Activated naive CD4-positive, alpha-beta T cell treated with Interleukin-2 at 50 U/mL for 16 hours (primary cell): ENCODE measurements at places on chromosomes 6 and 20.

GRCh38 chr20:41140226-41141133 is 3.1 kb downstream of the PLCG1 start:
- peak; percentile 32 for DNase-seq

DNA sequence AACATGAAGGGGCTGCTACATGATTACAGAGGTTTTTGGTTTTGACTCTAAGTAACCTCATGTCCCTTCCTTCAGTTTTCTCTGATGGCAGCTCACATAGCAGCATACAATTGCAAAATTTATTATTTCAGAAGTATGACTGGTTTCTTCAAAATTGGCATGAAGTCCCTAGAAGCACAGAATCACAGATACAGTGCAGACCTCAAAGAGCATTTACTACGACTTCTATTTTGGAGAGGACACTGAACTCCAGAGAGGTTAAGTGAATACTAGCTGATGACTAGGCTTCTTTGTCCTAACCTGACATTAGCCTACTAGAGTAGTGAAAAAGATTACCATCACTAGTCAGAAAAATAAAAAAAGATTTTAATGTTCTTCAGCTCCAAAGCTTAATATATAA is 664.3 kb downstream of the RFPL4B start:
- no peak for DNase-seq

DNA sequence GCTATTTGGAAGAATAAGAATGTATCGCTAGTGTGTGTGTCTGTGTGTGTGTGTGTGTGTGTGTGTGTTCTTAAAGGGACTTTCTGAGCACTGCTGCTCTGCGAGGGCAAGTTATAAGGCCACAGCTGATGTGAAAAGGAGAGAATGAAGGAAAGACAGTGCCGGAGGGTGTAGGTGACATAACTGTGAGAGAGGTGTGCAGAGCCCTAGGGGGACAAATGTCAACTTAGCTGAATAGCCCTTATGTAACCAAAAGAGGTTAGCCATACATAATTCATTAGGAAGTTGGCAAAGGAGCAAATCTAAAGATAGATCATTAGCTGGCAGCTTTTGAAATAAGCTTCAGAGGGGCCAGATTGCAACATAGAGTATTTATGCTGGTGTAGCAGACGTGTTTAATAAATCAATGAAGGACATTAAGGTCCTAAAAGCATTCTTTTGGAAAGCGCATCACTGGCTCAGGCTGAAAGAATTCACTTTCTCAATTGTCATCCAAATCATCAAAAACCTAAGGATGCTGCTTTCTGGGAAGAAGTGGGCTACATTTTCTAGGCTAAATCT is 81.0 kb downstream of the NDUFAF5 start:
- DNase-seq: no peak

GRCh38 chr20:44692932-44693480 is 22.2 kb upstream of the CCN5 start:
- DNase-seq: no peak

DNA sequence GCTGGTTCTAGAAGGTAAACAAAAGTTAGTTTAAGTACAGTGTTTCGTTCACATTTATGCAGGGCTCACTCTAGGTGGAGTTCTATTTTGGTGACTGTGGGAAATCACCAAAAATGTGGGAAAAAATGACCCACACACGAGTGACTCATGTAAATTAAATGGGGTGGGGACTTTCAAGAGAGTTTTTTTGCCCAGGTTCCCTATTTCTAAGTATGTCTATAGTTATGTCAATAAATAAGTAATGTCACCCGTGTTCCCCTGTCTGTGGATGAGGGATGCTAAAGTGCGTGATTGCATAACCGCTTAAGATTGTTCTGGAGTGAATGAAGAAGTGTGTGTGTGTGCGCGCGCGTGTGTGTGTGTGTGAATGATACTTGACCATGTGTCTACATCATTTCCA is 69.1 kb downstream of the MYB start:
- no peak for DNase-seq

GRCh38 chr6:136333824-136334464 is 44.3 kb upstream of the BCLAF1 start:
- no peak for DNase-seq

- no peak for DNase-seq
These were observed 166.4 kb downstream of the ADAT2 start for GRCh38 chr6:143283887-143284645.

DNA sequence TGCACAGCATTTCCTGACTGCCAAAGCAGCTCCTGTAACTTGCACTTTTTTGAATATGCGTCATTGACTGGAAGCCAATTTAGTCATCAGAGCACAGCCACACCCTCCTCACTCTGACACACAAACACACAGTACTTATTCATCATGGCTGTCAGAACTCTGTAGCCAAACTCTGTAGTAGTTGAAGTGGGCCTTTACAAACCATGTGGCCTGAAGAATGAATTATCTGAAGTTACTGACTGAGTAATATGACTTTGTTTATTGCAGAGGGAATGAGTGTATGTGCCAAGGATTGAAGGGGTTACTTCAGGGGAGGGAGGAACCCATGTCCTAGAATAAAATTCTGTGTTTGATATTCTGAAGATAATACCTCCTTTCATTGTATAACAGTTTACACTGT is 102.7 kb downstream of the FIG4 start:
- DNase-seq: no peak

GRCh38 chr6:150765067-150765764 is 100.3 kb upstream of the MTHFD1L start:
- no peak for DNase-seq

DNA sequence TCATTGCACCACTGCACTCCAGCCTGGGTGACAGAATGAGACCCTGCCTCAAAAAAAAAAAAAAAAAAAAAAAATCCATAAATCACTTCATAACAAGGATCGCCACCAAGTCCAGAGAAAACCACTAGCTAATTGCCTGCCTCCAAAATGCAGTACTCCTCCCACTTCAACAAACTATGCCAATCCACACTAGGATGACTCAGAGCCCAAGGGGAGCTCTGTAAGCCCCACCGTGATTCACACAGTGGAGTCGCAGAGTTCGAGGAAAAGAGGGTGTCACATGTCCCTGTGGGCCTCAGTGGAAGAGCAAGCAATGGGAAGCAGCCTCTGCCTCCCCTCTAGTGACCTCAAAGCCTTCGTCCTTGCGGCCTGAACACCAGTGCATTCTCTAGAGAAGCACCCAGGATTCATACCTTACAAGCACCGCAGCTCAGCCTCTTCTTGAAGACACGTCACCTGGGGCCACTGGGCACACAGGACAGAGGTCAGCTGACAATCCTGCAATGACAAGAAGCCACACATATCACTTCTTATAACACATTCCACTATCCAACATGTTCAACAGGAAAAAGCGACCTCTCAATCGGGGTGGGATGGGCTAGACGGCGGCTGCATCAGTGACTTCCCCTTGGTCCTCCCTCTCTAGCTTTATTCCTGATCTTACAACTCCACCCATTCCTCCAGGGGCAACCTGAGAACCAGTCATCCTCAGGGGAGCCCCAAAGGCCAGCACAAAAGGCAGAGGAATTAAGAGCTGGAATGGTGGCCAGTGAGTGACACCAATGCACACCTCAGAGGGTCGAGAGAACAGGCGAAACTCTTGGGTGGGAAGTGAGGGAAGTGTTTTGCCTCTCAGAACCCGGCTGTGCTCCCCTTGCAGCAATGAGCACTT is 8.9 kb downstream of the SNHG17 start:
- DNase-seq: no peak

- no peak for DNase-seq
These were observed 11.9 kb downstream of the PCMT1 start for GRCh38 chr6:149761438-149761837.

- no peak for DNase-seq
These were observed 22.2 kb upstream of the ADGRG6 start for GRCh38 chr6:142279350-142280180.

DNA sequence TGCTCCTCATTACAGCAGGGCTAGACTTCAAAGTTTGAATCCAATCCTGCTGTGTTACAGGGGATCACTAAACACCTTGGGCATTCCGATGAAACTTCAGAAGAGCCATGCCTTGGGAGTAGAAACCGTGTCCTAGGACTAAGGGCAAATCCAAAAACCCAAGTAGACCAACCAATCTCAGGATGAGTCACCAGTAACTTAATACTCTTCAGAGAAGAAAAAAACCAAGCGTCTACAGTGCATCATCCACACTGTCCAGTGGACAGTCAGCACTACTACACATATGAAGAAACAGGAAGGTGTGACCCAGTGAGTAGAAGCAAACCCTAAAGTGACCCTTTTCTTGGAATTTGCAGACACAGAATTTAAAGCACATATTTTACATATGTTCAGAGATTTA is 39.5 kb upstream of the VAPB start:
- no peak for DNase-seq

- DNase-seq: no peak
These were observed 260.0 kb upstream of the CDYL start for GRCh38 chr6:4516206-4516605.
